ENCODE measurements at places on chromosomes 12 and 14.

DNA sequence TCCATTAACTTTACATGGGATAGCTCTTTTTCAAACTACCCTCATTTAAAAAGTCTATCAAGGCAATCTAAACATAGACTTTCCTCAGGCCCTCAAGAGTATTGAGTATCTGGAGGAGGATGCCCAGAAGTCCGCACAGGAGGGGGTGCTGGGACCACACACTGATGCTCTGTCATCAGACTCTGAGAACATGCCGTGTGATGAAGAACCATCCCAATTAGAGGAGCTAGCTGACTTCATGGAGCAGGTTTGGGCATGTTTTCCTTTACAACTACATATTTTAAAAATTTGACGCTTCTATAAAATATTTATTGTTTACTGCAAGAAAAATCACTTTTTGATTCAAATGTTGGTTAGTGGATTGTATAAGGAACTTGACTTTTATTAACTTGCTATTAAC lies 93.5 kb downstream of the EP400 start:
- no peak for DNase-seq

DNA sequence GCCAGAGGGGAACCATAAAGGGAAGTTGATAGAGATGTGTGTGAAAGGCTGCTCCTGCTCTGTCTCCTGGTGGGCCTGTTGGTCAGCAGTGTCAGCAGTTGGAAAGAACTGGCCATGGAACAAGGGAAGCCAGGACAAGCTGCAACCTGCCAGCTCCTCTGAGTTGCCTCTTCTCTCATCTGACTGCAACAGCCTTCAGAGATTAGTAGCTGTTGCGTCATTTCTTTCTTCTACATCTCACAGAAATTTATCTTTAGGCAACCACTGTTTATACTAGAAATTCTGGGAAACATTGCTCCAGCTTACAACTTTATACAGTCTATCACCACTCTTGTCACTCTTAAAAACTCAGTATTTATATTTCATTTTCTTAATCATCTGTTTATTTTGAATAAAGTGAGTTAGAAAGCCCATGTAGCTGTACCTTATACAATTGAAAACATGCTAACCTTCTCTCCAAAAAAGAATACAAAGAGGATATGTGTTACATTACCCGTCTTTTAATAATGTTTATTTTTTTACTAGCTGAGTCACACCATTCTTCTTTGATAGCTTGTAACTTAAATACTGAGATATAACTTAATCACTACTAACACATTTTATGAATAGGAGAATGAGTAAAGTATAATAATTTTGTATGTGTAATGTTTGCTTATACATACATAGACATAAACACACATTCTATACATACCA lies 224.2 kb downstream of the LRFN5 start:
- no peak for DNase-seq

DNA sequence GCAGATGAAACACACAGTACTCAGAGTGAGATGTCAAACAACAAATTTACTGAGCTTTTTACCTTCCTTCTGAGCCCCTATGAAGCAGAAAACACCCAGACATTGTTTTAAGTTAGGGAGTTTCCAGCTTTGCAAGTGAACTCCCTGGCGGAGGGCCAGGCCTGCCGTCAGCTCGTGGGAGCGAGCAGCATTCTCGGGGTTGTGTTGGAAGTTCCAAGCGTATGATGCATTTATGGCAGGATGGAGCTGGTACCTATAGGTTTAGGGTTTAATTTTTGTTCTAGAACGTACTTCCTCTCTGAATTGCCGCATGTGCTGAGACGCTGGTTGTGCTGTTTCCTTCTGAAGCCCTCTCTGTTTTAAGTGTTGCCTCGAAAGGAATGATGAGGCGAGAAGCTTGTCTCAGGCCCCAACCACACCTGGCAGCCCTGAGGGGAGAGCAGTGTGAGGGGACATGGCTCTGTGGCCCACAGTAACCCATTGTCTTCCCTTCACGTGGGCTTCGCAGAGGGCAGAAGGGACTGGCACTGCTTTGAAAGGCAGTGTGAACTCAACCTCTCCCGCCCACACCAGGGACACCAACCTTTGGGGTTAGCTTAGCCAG lies 76.6 kb downstream of the SSPN start:
- peak; percentile 69 for DNase-seq

GRCh38 chr14:57212919-57213318 lies 55.8 kb downstream of the EXOC5 start:
- DNase-seq: no peak

DNA sequence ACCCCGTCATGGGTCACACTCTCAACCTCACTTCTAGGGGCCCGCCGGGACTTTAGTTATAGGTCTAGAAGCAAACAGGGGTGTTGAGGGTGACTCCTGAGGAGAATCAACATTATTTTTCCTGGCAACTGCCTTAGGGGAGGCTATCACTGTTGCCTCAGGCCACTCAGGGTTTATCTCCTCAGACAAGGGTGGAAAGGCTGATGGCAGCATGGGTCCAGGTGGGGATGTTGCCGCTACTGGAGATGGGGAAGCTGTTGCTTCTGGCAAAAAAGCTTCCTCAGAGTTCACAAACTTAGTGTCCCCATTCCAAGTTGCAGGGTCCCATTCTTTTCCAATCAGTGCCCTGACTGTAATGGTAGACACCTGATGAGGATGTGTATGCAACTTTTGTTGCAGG lies 467.4 kb upstream of the RGS6 start:
- DNase-seq: no peak

DNA sequence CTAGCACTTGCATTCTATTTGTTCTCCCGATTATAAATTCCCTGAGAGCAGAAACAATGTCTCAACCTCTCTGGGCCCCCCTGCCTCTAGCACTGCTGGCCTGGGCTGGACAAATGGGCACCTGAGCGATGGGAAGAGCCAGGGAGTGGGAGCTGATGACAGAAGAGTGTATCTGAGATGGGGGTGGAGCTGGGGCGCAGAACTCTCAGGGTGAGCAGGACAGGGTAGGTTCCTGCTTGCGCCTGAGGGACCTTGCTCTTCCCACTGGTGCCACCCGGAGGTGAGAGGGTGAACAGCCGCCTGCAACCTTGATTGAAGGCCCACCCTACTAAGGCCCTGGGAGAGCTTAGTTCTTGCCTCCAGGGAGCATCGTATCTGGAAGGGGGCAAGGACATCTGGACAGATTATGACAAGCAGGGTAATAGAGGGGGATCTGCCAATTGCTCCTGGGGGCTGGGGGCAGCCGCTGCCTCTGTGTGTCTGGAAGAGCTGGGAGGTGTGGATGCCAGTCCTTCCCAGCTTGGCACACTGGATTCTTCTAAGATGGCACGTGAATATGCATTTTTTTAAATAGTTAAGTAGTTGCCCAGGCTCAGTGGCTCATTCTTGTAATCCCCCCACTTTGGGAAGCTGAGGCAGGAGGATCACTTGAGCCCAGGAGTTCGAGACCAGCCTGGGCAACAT lies 43.0 kb upstream of the TSPAN9 start:
- DNase-seq: no peak

DNA sequence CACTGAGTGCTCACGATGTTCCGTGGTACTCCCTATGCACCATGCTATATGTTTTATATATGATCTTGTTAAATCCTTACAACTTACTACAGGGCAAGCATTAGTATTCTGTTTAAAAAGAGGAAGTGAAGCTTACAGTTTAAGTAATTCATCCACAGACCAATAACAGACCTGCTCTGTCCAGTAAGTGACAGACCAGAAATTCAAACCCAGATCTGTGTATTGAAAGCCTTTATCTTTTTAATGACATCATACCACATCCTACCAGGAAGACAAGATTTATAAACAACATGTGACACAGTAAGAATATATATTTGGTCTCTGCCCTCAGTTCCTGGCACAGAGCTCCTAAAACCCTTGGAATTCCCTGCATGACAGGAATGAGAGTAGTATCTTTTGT lies 206.5 kb downstream of the STXBP6 start:
- no peak for DNase-seq

DNA sequence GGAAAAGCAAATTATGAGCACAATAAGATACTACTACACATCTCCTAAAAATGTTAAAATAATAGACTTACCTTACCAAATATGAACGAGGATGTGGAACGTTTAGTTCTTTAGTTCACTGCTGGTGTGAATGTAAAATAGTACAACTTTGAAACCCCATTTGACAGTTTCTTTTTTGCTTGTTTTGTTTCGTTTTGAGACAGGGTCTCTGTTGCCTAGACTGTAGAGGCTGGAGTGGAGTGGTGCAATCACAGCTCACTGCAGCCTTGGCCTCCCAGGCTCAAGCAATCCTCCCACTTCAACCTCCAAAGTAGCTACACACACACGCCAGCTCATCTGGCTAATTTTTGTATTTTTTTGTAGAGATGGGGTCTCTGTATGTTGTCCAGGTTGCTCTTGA lies 136.4 kb upstream of the FAR2 start:
- DNase-seq: no peak

DNA sequence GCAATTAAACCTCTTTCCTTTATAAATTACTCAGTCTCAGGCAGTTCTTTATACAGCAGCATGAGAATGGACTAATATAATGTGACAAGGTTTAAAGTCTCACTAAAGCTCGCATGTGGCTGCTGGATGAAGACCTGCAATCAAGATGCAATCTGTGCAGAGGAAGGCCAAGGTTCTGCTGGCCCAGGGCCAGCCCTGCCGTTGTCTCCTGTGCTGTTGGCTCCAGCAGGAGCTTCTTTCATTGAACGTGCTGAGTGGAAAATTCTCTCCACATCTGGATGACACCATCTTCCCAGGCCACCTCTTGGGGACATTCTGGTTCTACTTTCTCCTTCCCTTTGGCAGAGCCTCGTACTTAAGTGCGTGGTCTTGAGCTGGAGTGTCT lies 742.2 kb downstream of the VRK1 start:
- DNase-seq: peak; percentile 13

DNA sequence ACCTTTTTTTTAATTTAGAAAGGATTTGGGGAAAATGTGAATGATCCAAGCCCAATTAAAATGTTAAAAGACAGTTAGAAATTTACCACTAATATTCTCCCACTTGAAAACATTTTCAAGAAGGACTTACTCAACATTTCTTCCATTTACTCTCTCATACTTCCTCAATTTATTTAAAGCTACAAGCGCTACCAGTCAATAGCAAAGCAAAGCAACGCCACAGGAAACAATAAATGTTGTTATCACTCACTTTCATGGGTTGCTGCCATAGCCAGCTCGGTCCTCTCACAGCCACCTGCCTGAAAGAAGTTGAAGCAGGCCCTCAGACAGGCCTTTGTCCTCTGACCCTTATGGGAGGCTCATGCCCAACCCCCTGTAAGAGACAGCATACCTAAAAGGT lies 6.0 kb upstream of the SOS2 start:
- DNase-seq: no peak

DNA sequence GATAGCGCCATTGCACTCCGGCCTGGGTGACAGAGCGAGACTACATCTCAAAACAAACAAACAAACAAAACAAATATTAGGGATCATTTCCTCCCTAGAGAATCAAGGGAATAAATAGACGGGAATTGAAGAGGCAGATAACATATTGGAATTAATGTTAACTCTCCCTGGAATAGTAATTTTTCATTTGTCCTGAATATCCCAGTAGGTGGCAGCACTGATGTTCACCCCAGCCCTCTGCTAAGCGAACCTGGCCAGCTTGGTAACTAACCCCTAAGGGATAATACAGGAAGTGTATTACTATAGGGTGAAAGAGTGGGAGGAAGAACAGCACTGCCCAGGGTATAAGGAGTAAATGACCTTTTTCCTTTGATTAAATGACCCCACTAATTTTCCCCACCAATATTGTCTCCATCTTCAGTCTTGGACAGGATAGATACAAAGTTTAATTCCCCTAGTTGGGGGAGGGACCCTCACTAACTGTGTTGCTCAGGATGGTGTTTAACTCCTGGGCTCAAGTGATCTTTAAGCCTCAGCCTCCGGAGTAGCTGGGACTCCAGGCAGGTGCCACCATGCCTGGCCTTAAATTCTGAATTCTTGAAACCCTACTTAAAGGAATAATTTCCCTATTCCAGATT lies 40.5 kb downstream of the SLC2A14 start:
- DNase-seq: no peak

- DNase-seq: no peak
Observed at GRCh38 chr14:67482231-67483164, 6.0 kb downstream of the TMEM229B start.

GRCh38 chr12:31235868-31236395 lies 90.0 kb downstream of the SINHCAF start:
- no peak for DNase-seq

DNA sequence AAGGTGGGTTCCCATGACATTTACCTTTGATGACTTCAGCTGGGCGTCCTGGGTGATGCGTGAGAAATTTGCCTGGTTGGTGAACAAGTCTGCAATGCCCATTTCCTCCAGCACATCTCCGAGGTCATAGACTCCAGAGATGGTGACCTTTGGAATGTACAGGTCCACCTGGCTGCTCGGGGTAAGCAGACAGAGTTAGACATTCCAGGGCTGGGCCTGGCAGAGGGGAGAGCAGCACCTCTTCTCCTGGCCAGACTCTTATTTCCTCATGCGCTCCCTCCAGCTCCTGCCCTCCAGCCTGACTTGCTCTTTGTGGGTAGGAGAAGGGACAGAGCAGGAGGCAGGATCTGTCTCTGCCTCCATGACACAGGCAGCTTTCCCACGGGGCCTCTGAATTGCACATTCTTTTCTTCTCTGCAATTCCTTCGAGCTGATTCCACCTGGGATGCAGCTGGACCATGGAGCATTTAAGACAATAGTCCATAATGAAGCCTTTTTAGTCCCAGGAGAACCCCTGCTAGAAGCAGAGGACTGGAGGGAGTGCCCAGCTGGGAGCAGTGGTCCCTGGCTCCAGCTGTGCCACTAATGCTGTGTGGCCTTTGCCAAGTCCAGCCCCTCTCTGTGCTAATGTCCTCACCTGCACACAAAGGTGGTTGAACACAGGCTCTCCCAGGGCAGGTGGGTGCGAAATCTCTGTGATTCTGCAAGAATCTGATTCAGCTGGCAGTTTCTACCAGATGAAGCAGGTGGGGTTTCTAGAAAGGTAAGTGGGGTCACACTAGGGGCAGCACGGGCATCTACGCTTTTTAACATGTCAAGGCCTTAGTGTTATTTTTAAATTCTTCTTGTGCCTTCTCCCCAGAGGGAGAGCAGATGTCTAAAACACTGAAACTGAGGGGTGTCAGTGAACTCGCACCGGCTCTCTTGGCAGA lies 13.2 kb upstream of the SERPINA10 start:
- no peak for DNase-seq

GRCh38 chr12:111981987-111982386 lies 31.0 kb downstream of the TMEM116 start:
- DNase-seq: no peak

GRCh38 chr12:34406996-34407300 lies 384.7 kb downstream of the ALG10 start:
- DNase-seq: no peak

Data from forelimb muscle (tissue), 1 donor.